Stimulated activated CD4-positive, alpha-beta T cell treated with anti-CD3 and anti-CD28 coated beads, Interleukin-15, amount 100 ng/mL, for 1 hour (primary cell): ENCODE measurements at places on chromosomes 4 and X.

- no peak for DNase-seq
Measured at GRCh38 chr4:80989921-80990544, 40.5 kb upstream of the BMP3 start.

GRCh38 chrX:16603822-16604221 is 46.1 kb upstream of the S100G start:
- no peak for DNase-seq

DNA sequence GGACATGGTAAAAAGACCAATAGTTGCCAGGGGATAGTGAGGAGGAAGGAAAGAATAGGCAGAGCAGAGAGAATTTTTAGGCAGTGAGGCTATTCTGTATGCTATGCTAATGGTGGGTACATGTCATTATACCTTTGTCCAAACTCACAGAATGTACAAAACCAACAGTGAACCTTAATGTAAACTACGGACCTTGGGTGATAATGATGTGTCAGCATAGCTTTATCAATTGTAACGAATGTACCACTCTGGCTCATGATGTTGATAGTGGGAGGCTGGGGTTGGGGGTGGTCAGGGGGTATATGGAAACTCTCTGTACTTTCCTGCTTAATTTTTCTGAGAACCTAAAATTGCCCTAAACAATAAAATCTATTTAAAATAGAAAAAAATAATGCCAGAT is 37.7 kb upstream of the ACSL4 start:
- no peak for DNase-seq

DNA sequence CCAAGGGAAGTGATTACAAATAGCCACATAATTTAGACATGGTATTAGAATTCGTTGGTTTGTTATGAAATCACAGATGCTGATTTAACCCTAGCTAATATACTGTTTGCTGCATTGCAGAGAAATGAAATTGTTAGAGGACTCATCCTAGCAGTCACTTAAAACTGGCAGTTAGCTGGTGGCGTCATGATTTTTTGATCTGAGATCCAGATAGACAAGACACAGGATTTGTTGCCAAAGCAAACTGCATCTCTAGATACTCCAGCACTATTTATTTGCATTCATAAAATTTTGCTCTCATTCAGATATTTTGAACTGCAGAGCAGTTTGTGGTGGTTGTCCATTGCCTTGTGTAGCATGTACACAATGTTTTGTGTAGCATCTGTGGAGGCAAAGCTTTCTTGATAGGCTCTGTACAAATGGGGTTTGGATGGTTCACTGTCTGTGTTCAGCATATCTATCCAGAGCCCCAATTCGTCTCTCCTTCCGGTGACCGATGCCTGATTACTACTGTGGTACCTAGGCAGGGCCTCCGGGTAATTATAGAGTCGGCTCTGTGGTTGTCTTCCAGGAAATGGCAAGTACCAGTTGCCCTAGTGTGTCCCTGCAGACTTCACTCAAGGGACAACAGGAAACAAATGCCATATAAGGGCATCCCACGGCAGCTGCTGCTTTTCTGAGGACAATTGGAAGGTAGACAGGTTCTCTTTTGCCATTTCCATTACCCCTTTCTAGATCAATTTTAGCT is 30.1 kb upstream of the SPARCL1 start:
- no peak for DNase-seq

GRCh38 chr4:165385126-165385525 is 6.3 kb downstream of the CPE start:
- DNase-seq: no peak

GRCh38 chr4:145934434-145935047 is 4.1 kb downstream of the ZNF827 start:
- no peak for DNase-seq

GRCh38 chr4:118289794-118290193 is 63.0 kb downstream of the PRSS12 start:
- DNase-seq: no peak

- no peak for DNase-seq
Measured at GRCh38 chr4:79048878-79049277, 109.6 kb upstream of the PAQR3 start.

DNA sequence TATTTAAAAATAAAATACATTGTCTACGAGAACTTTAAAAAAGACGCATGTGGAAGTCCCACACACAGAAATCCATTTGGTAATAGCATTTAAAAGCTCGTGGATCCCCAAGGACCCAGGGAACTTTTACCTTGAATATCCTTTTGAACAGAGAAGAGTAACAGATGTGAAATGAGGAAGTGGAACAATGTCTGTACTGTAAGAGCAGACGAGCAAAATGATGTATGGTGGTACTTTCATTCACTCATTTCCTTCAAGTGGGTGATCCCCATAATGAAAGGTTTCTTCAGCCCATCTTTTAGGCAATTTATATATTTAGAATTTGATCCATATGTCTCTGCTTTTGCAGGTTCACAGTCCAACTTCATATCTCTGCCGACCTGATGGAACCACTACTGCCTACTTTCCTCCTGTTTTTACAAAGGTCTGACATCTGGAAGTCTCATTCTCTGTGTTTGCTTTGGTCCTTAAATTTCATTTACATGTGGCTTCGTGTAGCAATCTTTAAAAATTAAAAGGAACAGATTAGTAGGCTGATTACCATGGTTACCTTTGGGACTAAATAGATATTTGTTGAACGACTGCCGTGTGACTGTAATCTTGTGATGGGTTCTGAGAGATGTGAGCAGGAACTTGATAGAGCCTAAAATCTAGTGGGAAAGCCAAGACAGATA is 188.4 kb downstream of the PALLD start:
- DNase-seq: no peak

GRCh38 chr4:23967281-23967680 is 77.4 kb upstream of the PPARGC1A start:
- DNase-seq: no peak

GRCh38 chrX:44675362-44676024 is 132.8 kb upstream of the FUNDC1 start:
- DNase-seq: no peak

- no peak for DNase-seq
Measured at GRCh38 chr4:147958489-147959065, 226.7 kb downstream of the ARHGAP10 start.

- no peak for DNase-seq
Measured at GRCh38 chrX:37320541-37321203, 28.5 kb upstream of the PRRG1 start.

- no peak for DNase-seq
Measured at GRCh38 chr4:156391325-156391653, 437.6 kb upstream of the CTSO start.

DNA sequence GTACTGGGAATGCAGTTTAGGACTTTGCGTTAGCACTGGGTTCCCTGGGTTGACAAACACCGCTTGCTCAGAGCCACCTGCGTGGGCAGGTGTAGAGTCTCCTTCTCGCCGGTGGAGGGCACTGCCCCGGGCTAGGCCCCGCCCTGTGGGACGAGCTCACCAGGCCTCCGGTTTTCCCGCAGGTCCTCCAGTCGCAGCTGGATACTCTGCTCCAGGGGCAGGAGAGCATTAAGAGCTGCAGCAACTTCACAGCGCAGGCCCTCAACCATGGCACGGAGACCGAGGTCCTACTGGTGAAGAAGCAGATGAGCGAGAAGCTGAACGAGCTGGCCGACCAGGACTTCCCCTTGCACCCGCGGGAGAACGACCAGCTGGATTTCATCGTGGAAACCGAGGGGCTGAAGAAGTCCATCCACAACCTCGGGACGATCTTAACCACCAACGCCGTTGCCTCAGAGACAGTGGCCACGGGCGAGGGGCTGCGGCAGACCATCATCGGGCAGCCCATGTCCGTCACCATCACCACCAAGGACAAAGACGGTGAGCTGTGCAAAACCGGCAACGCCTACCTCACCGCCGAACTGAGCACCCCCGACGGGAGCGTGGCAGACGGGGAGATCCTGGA is 49.2 kb upstream of the MND1 start:
- no peak for DNase-seq

DNA sequence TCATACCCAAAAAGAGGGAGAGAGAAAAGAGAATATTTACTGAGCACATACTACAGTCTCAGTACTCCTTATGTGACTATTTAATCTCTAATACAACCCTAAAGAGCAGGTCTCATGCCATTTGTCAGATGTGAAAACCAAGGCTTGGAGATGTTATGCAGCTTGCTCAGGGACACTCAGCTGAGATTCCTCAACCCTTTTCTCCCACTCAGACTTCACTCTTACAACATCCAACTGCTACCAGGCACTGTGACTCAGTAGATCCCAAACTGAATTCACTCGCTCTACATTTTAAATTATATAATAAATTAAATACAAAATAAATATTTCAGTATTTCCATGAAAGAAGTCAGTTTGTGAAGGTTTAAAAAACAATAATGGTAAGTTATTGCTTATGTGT is 53.7 kb downstream of the TSPAN5 start:
- DNase-seq: no peak

GRCh38 chr4:80592950-80593349 is 257.4 kb downstream of the CFAP299 start:
- DNase-seq: no peak

DNA sequence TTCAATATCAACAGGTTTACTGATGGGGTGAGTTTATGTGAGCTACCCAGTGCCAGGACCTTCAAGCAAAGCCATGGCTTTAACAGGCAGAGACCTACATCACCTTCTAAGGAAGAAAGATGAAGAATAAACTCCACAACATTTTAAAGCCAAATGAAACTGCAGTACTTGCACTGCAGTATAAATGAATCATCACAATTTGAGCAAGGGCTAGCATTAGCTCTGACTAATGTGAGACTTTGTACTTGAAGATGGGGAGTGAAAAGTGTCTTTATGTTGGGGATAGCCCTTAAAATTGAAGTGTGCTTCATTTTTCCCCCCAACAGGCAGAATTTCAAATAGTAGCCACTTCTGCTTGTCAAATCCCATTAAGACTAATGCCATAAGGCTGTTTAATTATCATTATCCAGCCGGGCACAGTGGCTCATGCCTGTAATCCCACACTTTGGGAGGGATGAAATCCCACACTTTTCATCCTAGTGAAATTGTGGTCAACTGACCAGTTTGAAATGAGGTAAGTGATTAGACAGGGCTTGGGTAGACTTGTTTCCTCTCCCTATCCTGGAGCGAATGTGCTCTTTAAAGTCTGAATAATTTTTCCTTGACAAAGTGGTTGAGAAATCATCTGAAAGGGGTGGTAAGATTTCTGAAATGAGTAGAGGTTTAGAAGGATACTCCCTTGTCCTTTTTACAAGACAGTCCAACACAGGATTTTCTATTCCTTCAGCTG is 27.2 kb upstream of the GPR34 start:
- no peak for DNase-seq

DNA sequence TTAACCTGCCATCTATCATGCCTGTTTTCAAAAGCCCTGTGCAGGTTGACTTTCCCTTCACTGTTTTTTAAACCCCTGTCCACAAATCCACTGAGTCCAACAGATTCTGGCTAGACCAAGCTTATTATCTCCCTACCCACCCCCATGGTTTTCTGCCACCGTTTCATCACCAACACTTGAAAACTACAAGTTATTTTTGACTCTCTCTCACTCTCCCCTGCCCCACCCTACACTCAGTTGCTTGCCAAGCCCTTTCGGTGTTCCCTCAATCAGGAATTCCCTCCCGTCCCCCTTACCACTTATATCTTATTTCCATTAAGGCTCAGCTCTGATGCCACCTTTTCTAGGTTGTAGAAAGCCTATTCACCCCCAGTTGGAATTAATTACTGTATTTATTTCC is 29.7 kb downstream of the ATG4A start:
- DNase-seq: no peak

GRCh38 chr4:73669410-73670183 is 49.4 kb upstream of the RASSF6 start:
- DNase-seq: no peak

DNA sequence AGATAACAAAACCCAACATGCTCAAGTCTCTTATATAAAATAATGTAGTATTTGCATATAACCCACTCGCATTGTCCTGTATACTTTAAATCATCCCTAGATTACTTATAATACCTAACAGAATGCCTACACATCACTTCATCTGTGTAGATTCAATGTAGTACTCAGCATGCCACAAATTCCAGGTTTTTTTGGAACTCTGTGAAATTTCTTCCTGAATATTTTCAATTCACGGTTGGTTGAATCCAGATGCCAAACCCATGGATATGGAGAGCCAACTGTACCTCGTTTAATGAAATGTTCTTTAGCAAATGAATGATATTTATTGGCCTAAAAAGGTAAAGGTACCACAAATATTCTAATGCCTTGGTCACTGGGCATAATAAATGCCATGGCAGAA is 24.8 kb downstream of the CCNI start:
- DNase-seq: no peak

DNA sequence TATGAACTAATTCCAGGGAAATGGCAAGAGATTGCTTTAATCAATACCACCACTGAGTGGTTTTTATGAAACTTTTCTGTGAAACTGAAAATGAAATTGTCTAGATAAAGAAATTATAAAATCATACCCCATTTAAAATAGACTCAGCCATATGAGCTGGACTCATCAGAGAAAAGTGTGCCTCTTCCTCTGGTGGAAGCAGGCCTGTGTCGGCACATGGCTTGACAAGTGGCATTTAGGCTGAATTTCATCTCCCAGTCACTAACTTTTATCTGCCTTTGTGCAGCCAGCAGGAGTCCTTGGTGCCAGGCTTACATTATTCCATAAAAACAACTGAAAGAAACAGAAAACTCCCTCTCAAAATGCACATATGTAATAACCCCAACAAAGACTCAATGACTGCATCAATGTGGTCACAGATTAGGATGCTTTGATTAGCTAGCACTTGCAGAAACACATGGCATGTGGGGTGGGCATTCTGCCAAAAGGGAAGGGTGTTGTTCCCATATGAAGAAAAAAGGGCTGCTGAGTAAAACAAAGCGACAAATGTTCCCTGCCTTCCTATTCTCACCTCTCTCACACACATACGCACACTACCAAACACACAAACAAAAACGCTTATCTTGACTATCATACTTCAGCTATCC is 232.3 kb downstream of the PABPC4L start:
- DNase-seq: no peak

- DNase-seq: no peak
Measured at GRCh38 chr4:87044511-87045233, 109.9 kb downstream of the AFF1 start.
